ENCODE measurements at places on chromosomes 1 and 21. TPM values are rescaled to one million over a fixed set of nuclear protein-coding genes. Genes with fewer than 3 reads are reported as not detected.

TAL1 gene
- not detected for total RNA-seq

DNA sequence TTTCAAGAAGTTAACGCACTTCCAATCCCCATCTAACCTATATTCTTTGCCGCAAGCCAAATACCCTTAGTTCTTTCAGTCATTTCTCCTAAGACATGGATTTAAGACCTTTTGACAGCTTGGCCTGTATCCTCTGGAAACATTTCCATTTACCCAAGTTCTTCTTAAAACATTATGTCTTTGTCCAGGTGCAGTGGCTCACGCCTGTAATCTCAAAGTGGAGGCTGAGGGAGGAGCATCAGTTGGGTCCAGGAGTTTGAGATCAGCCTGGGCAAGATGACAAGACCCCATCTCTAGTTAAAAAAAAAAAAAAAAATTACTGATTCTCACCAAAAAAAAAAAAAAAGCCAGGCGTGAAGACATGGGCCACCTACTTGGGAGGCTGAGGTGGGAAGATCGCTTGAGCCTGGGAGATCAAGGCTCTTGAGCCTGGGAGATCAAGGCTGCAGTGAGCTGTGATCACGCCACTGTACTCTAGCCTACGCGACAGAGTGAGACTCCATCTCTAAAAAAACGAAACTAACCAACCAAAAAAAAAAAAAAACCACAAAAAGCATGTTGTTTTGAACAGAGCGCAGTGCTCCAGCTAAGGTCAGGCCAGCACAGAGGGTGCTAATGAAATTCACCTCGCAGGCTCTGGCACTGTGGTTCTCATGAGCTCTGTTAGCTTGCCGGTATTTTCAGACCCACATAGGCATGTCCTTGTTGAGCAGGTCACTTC lies 36.0 kb downstream of the NUAK2 start:
- peaks cover 60% of the 10 kb centered on the region for H3K4me1 ChIP-seq
- peak overlapping the region; percentile 85 for H3K27ac ChIP-seq
- no peaks in the 10 kb centered on the region for H3K36me3 ChIP-seq
- peak overlapping the region; percentile 69 for H3K4me3 ChIP-seq
- H3K27me3 ChIP-seq = peaks cover 13% of the 10 kb centered on the region

- H3K27ac ChIP-seq = no peak overlapping the region
- H3K4me1 ChIP-seq = no peaks in the 10 kb centered on the region
- no peak overlapping the region for H3K4me3 ChIP-seq
- DNase-seq = no peak
Measured at GRCh38 chr1:159786966-159787365, 6.2 kb downstream of the DUSP23 start.

- H3K4me1 ChIP-seq = no peaks in the 10 kb centered on the region
- H3K27me3 ChIP-seq = peaks cover 19% of the 10 kb centered on the region
- DNase-seq = no peak
- H3K27ac ChIP-seq = no peak overlapping the region
- no peak overlapping the region for H3K4me3 ChIP-seq
Measured at GRCh38 chr1:184359909-184360308, 26.9 kb upstream of the C1orf21 start.
